ENCODE measurements at places on chromosomes 1 and 21. TPM values are rescaled to one million over a fixed set of nuclear protein-coding genes. Genes with fewer than 3 reads are reported as not detected.

GRCh38 chr1:73659136-73659535, 538.8 kb downstream of the LRRIQ3 start:
- DNase-seq, result no peak

DNA sequence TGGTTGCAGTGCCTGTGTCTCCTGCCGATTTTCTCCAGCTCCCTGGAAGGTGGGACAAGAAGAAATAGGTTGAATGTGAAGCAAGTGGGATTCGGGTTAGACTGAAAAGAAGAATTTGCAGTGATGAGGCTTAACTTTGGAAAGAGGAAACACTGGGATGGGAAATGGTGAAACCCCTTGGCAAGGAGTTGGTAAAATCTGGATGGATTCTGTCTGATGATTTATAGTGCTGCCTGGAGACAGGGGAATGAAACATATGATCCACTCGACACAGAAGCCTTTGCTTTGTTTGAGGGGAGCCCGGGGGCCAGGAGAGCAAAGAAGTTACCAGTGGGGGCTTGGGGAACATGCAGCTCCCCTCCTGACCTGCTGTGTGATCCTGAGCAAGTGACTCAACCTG, 67.2 kb downstream of the UBIAD1 start:
- DNase-seq, result no peak

- DNase-seq, result no peak
These were observed 13.7 kb downstream of the PSMA5 start for GRCh38 chr1:109412551-109412950.

DNA sequence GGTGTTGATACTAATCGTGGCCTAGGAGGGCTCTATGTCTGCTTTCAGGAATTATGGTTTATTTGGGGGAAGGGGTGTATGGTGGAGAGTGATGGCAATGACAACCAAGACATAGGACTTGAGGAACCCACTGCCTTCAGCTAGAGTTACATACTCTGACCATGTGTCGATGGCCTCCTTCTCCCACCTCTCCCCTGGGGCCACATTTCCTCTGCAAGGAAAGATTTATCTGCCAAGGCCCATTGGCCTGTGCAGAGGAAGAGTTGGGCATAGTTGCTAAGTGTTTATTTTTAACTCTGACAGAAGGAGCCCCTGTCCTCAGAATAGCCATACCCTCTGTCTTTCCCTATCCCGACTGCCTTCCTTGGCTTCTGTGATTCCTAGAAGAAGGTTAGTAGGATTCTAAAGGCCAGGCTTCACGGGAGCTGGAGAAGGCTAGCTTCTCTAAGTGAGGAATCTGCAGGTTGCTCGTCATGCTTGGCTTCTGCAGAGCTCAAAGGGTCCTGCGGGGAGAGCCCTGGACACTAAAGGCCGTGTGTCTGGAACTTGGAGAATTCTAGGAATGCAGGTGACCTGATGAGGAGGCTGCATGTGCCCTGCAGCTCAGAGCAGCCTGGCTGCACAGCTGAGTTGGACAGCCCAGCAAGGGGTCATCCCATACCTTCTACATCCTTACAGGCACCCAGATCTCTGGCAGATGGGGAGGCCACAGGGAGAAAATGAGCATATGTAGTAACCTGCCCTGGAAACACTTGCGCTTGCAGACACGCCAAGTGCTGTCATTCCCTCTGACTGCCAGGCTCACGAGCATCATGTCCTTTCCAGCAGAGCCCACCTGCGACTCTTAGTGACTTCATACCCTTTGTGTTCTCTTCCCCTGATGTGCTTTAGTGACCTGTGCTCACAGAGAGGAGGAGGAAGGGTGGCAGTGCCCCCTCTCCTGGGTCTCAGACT, 9.7 kb downstream of the MAPKAPK2 start:
- no peak for DNase-seq

DNA sequence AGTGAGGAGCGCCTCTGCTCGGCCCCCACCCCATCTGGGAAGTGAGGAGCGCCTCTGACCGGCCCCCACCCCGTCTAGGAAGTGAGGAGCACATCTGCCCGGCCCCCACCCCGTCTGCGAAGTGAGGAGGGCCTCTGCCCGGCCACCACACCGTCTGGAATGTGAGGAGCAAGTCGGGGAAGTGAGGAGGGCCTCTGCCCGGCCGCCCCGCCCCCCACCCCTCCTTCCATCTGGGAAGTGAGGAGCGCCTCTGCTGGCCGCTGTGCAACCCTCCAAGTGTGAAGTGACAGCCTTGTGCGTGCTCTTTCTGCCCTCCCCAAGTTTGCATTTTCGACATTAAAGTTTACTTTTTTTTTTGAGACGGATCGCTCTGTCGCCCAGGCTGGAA, 5.1 kb upstream of the ZZZ3 start:
- no peak for DNase-seq

DNA sequence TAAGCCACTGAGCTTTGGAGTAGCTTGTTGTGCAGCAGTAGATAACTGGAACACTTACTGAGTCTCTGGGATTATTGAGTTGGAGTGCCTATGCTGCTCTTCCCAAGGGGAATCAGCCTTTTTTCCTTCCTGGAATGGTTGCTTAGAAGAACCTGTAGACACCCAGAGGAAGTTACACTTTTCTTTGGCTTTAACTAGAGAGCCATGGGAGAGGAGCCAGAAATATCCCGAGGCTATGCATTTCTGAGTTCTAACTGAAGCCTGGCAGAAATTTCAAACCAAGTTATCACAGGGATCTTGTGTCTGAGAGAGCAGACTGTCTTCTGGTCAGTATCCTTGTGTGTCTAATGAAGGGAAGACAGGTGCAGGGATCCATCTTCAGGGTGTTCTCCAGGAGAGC, 28.3 kb downstream of the LAMC1 start:
- no peak for DNase-seq

DNA sequence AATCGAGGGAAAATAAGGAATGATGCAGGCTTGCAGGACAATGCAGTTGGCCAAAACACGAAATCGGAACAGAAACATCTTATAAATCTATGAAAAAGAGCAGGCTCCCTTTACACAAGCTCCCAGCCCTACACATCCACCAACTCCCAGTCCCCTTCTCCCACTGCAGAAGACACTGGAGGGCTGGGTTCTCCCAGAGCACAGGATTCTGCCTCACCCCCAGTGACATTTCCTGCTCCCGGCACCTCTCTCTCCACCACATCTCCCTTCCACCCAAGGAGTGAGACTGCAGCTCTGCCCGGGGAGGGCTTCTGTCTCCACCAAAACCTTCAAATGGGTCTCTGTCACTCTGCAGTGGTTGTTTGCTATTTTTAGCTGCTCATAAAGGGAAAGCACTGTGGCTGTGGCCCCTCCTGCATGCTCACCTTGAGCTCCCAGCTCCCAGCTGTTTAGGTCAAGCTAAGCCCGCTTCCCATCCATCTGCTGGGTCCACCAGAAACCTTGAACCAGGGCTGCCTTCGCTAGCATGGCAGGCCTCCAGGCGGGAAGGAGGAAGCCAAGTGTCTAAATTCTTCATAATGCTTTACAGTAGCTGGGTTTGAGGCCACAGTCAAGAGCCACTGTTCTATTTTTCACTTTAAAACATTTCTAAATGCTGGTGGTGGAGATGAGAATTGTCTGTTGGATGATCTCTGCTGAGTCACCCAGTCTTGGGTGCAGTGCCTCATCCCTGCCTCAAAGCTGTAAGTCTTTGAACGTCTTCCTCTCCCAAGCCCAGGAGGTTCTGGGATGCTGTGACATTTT, 3.3 kb upstream of the C2CD2 start:
- DNase-seq, result no peak

DNA sequence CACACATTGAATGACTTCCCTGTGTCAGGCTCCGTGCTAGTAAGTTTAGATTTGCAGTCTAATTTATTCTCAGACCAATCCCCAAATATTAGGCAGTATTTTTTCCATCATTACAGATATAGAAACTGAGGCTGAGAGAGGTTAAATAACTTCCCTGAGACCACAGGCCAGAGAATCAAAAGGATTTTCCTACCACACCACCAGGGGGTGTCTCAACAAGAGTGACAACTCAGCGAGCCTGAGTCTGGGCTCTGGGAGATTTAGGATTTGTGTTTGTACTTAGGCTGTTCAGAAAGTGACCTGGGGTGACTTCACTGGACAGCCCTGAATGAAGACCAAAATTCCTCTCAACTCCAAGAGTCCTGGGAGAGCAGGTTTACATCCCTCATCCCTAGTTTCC, 13.3 kb upstream of the LCE5A start:
- no peak for DNase-seq

GRCh38 chr1:77905603-77906002, 17.2 kb downstream of the NEXN start:
- no peak for DNase-seq

- DNase-seq, result no peak
These were observed 23.9 kb downstream of the IFNAR1 start for GRCh38 chr21:33348706-33349105.

DNA sequence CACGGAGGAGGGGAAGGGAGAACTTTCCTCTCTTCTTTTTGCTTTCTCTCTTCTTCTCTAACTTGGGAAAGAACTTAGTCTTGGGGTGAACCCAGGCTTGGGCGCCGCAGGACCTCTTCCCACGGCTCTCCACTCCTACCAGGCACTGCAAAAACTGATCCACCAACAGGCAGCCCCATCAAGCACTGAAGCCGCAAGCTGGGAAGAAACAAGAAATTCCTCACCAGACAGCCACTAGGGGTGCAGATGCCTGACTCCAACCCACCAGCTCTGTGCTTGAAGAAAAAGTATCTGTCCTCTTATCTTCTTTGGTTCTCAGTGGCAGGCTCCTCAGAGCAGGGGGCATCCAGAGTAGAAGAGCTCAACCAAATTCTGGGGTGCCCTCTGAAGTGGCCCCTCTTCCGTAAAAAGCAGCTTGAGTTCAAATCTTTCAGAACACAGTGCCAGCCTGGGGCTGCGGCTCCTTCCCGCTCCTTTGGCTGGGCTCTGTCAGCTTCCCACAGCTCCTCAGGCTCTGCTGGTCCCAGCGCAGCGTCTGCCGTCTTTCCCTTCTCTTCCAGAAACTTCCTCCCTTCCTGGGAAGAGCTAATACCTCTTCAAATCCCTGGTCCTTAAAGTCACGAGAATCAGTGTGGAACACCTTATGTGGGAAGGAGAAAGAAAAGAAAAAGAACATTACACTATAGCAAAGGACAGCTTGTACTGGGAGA, 2.4 kb downstream of the SLC41A1 start:
- no peak for DNase-seq

DNA sequence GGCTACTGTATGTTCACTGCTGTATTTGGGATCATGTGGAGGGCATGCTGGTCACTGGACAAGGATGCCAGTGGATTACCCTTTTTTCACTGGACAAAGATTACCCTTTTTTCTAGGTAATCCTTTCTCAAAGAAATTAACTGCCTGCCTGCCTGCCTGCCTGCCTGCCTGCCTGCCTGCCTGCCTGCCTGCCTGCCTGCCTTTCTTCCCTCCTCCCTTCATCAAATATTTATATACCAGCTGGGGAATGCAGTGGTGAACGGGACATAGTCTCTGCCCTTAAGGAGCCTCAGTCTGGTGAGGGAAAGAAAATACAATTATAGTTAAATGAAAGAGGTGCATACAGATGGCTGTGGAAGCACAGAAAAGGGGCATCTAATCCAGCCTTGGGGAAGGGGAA, 85.0 kb downstream of the PGM1 start:
- no peak for DNase-seq

GRCh38 chr1:18299441-18300338, 181.0 kb upstream of the KLHDC7A start:
- DNase-seq, result no peak

DNA sequence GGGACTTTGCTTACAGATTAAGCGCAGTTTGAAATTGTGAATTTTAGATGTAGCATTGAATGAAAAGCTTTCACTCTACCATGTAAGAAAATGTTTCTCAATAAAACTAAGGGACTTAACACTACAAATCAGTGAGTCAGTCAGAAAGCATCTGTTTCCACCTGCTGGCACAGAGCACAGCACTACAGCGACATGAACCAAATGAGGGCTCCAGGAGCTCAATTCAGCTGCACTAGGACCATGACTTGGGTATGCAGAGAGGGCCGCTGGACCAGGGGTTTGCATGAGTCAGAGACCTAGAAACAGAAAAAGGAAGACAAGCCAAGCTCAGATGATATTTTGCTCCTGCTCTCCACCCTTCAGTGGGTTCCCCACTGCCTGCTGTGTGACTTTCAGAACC, 5.2 kb downstream of the SUSD4 start:
- DNase-seq, result no peak

DNA sequence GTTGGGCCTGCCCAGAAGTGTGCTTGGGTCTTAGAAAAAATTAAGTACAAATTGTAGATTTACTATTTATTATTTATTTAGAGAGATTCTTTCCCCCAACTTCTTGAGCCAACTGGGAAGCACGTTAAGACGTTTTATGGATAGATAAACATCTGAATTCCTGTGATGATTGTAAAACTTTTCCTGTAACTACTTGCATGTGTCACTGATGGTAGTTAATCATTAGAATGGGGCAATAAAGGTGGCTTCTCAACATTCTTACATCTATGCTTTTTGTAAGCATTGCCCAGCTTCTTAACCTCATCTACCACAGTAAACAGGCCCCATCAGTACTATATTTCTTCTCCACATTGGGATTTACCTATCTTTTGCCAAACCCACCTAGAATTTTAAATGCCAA, 559.8 kb downstream of the LMO4 start:
- DNase-seq, result no peak

DNA sequence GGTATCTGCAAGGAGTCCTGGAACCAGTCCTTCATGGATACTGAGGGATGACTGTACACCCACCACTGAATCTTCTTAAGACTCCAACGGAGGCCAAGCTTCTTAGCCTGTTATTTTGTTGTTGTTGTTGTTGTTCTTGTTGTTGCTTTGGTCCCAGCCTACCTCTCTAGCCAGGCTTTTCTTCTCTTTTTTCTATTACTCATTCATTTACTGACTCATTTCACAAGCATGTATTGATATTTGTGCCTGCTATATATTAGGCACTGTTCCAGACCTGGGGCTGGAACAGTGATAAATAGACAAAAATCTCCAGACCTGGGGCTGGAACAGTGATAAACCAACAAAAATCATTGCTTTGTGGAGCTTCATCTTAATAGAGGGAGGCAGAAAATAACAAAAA, 20.4 kb downstream of the CENPF start:
- DNase-seq, result no peak

DNA sequence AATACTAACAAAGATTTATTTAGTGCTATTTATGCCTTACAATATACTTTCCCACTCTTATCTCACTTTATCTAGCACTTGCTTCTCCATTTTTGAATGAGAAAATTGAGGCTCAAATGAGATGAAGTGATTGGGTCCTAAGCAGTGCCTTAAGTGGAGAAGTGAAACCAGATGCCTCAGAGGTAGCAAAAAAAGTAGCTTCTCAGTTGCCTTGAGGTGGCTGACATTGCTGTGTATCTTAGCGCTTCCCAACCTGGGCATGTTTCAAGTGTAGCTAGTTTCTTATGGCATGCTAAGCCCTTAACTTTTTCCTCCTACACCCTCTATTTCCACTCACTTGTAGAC, 390.4 kb downstream of the OMA1 start:
- DNase-seq, result no peak

- DNase-seq, result no peak
These were observed 31.5 kb downstream of the SNAP47 start for GRCh38 chr1:227766653-227767277.

OR2T29 gene
- total RNA-seq, result not detected

C4BPB gene
- 0.27 TPM for total RNA-seq

SHISAL2A gene
- 7.5 TPM for total RNA-seq

Measured in activated T-cell treated with anti-CD3 and anti-CD28 coated beads, Interleukin-2, amount 50 U/mL, for 4 hours (primary cell).